ENCODE measurements at places on chromosomes 7 and 10.
A peak's percentile ranks its signal among the peaks of the same experiment; 100 is the strongest.

DNA sequence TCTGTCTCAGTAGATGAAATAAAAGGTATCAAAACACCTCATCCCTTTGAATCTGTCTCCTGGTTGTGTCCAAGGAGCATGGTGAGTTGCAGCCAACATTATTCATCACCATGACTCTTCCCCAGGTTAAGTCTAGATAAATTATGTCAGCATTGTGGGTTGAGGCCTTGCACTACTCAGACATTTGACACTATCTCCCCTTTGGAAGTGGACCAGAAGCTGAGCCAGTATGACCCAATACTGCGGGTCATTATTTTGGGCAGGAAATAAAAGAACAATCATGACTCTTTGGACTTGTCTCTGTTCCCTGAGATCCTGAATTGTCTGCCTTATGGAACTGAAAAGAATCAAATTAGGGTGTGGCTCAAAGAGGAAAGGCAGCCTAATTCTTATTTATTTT lies 168.2 kb upstream of the FAM171A1 start:
- no peak for DNase-seq

DNA sequence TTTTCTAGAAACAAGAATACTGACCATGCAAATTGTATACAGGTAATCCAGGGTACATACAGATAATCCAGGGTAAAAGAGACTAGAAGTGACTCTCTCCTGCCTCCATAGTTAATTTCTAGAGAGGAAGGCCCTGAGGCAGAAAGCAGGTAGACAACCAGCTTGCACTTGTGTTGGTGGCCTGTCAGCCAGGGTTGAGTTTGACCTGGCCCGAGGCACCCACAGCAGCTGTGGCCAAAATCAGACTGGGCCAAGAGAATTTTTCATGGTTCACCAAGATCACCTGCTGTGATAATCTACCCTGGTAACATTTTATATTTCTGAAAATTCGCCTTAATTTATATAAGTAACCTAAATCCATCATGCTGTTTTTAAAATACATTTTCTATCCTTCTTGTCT lies 386.5 kb upstream of the ETV1 start:
- DNase-seq: no peak

- DNase-seq: peak; percentile 84
Observed at GRCh38 chr7:26441002-26441521, 149.4 kb downstream of the SNX10 start.

DNA sequence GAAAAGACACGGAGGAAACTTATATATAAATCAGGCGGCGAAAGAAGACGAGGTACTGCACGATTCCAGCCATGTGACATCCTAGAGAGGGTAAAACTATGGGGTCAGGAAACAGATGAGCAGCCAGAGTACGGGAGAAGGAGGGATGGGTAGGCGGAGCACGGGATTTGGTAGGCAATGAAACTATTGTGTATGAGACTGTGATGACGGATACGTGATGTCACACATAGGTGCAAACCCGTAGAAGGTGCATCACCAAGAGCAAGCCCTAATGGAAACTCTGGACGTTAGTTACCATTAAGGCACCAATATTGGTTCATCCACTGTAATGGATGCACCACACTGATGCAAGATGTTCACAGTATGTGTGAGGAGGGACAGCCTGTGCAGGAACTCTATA lies 93.8 kb upstream of the MGMT start:
- DNase-seq: no peak

- peak; percentile 38 for DNase-seq
Observed at GRCh38 chr7:16847381-16847860, 34.4 kb downstream of the AGR3 start.

GRCh38 chr10:3757638-3758490 lies 27.1 kb downstream of the KLF6 start:
- DNase-seq: no peak

- DNase-seq: no peak
Observed at GRCh38 chr7:67523713-67524112, 527.1 kb downstream of the TYW1 start.

DNA sequence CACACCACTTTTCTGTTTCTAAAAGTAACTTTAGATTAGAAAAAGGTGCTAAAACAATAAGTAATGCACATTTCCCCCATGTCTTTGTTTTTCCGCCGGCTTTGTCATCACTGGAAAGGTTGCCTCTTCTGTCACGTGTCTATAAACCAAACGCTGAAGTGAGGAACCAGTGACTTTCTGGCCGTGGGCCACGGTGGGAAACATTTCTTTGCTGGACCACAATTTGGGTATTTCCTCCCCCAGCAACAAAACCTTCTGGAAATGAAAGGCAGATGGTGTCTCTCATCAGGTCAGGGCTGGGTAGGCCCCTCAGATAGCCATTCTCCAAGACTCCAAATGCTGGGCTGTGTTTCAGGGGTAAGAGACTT lies 174.5 kb downstream of the SH3PXD2A start:
- DNase-seq: no peak

DNA sequence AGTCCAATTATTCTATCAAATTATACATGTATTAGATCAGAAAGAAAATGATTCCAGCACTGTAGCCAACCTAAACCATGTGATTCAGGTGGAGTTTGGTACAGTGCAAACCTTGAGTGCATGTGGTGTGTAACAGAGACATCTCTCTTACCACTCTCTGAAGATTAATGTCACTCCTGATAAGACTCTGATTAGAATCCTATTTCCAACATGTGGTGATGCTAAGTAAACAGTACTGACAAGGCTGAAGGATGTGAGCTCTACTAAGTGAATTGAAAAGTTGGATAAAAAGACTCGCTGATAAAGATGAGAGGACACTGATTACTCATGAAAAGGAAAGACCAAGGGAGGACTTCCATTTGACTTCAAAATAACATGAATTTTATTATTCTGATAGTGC lies 232.0 kb downstream of the SDK1 start:
- no peak for DNase-seq

DNA sequence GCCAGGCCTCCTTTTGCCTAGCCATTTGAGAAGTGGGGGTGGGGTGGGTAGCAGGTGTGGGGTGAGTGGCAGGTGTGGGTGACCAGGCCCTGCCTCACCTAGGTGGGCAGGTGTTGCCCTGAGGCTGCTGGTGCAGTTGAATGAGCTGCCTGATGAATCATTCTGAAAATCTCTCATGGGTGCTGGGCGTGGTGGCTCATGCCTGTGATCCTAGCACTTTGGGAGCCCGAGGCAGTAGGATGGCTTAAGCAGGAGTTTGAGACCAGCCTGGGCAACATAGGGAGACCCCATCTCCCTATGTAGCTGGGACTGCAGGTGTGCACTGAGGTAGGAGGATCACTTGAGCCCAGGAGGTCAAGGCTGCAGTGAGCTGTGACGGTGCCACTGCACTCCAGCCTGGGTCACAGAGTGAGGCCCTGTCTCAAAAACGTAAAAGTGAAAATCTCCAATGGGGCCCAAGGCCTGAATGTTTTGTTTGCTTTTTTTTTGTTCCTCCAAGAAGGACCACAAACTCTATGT lies 17.7 kb downstream of the TSPAN14 start:
- DNase-seq: no peak

- DNase-seq: no peak
Observed at GRCh38 chr7:50281680-50282445, 22.7 kb upstream of the IKZF1 start.

DNA sequence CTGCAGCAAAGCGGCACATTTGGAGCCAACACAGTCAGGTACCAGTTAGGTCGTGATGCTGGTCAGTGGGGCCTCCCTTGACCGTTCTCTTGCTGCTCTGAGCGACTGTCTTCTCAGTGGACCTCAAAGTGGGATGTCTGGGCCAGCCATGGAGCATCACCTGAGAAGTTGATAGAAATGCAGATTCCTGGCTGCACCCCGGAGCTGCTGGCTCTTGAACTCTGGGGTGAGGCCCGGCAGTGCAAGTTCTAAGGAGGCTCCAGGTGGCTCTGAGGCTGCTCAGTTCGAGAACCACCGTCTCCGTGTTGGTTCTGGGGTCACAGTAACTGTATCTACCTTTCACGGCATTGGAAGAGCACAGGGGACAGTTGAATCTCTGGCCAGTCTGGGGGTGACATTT lies 147.5 kb downstream of the WDR37 start:
- DNase-seq: no peak

DNA sequence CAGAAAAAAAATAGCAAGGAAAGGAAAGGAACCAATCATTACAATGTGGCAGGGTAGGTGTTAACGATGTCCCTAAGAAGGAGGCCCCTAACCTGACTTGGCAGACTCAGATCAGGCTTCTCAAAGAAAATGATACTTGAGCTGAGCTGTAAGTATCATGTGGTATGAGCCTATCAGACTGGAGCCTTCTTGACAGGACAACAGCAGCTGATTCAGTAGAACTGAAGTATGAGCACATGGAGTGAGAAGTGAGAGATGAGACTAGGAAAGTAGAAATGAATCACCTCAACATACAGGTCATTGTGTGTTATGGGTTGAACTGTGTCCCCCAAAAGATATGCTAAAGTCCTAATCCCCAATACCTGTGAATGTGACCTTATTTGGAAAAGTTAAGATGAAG lies 66.3 kb downstream of the MTERF1 start:
- no peak for DNase-seq

GRCh38 chr7:27186668-27187474 lies 1.8 kb upstream of the HOXA11 start:
- DNase-seq: no peak

DNA sequence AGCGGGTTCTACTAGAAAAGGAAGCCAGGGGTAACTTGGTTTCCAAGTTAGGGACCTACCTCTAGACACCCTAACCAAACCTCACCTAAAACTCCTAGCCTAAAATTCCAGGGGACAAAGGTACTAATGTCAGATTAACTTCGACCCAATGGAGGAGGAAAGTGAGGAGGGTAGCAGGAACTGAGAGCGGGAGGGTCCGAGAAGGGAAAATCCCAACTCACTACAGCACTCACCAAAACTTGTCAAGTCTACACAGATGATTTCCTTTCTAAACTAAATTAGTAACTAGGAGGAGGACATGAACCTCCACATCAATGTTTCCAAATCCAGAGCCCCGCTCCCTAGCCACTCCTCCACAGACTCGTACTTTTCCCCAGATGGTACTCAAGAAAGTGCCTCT lies 22.6 kb downstream of the CHCHD3 start:
- no peak for DNase-seq

- DNase-seq: no peak
Observed at GRCh38 chr7:127089146-127089545, 163.6 kb downstream of the GRM8 start.

DNA sequence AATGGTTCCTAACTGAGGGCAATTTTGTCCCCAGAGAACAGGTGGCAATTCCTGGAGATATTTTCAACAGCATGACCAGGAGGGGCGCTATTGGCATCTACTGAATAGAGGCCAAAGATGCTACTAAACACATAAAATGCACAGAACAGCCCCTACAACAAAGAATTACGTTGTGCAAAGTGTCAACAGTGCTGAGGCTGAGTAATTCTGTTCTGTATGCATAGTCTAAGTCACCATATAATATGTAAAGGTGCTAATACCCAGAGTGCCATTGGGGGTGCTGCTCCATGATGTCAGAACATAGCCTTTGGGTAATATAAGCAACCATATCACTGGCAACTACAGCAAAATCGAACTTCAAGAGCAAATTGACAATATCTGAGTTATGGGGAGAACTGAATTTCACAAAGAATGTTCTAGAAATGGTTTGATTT lies 213.3 kb upstream of the PHYHIPL start:
- DNase-seq: no peak

DNA sequence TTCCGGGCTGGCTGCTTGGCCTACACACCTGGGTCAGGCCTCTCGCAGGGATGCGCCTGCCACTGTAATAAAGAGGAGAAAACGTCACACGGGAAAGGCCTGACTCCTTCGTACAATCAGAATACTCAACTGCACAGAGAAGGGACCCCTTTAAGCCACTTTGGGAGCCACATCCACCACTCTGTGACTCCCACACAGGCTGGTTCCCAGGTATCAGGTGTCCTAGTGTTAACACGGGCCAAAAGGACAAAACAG lies 5.8 kb upstream of the ZNF736 start:
- DNase-seq: no peak
